ENCODE measurements at places on chromosomes 3 and 15.

GRCh38 chr3:138092023-138092422 is 23.4 kb downstream of the DZIP1L start:
- no peak for DNase-seq

GRCh38 chr15:68412218-68412617 is 19.7 kb downstream of the ITGA11 start:
- no peak for DNase-seq

- DNase-seq, result no peak
Observed at GRCh38 chr3:17742880-17743657, 638 bp upstream of the TBC1D5 start.

- DNase-seq, result no peak
Observed at GRCh38 chr3:136929977-136930670, 27.7 kb upstream of the IL20RB start.

GRCh38 chr15:70351391-70351790 is 253.7 kb upstream of the TLE3 start:
- DNase-seq, result no peak
